Stimulated activated CD4-positive, alpha-beta T cell treated with anti-CD3 and anti-CD28 coated beads, TNF-alpha, amount 100 ng/mL, for 24 hours (primary cell): ENCODE measurements at places on chromosomes 11 and 22.

DNA sequence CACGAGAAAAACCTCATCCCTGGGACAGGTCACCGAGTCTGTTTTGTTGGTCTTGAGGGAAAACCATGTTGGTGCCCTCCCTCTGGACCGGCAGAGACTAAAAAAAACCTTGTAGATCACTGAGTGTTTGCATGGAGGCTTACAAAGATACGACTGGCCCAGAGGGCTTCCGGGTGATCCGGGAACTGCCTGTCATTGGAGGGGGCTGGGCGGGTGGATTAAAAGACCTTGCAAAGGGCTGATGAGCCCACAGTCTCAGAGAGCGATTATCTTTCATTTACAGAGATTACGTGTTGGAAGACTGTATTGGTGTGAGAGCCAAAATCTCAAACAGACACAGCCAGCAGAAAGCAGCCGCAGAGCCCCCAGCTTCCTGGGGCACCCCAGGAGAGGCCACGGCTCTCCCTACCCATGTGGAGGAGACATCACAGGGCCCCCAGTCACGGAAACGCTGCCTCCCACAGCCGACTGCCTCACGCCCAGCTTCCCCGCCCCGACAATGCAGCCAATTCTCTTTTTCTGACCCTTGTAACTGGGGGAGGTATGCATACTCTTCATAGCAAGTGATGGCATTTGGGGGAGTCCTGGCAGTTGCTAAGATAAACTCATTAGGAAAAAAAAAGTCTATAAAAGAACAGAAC lies 426.4 kb downstream of the CTTN start:
- DNase-seq: no peak

DNA sequence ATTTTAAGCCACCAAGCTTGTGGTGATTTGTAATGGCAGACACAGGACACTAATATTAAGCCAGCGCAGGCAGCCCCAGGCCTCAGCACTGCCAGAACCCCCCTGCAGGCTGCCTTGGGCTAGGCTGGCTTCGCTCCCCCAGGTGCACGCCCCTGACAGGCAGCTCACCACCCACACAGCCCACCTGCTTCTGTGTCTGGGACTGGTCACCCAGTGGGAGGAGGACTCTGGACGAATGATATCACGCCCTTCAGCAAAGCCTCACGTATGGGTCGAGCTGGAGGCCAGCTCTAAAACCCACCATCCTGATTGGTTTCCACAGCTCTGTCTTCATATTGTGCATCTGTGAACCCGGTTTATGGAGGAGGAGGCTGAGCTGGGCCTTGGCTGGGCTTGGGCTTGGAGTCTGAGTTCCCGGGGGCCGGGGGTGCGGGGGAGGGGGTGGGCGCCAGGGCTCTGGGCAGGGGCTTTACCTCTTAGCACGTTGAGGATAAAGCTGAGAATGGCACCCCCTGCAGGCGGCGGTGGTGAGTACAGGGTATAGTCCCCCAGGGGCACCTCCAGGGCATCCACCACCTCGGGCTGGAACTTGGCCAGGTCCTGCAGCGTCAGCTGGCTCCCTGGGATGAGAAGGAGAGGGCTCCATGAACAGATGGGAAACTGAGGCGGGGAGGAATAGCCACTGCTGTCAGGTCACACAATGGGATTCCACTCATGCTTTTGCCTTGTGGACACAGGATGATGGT lies 13.8 kb downstream of the GGT5 start:
- peak; percentile 70 for DNase-seq

DNA sequence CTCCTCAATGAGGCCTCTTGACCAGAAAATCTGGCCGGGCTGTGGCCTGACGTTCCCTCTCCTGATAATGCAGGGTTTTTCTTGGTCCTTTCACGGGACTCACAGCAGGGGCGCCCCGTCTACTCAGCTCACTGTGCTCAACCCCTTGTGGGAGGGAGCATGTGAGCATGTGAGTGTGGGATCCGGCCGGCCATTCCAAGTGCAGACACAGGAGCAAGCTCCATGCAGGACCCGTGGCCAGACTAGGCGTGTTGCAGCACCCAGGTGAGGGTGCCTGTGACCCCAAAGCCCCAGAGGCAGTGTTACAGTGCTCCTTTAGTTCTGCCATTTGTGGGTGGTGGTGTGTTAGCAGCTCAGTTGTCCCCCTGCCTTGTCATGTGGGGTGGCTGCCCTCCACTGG lies 18.0 kb downstream of the DHCR7 start:
- DNase-seq: no peak

GRCh38 chr22:19240813-19241592 lies 50.5 kb downstream of the CLTCL1 start:
- no peak for DNase-seq

- no peak for DNase-seq
These were observed 1.6 kb upstream of the MCAM start for GRCh38 chr11:119318240-119319135.

DNA sequence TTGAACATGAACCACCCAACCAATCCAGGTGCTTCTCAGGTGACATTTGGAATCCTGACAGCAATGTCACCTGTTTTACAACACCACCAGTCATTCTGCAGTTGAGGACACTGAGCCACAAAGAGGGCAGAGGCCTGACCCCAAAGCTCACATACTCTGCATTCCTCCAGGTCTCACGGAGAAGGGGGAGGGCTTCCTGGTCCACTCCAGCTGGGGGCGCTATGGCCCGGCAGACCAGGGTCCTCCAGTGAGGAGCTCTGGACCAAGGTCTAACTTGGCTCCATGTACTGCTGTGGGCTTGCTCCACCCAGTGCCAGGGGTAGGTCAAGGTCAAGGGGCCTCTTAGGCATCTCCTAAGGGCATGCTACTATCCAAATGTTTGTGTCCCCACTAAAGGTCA lies 1.5 kb upstream of the PNPLA3 start:
- no peak for DNase-seq

- no peak for DNase-seq
These were observed 125.7 kb upstream of the C11orf58 start for GRCh38 chr11:16612566-16613261.

DNA sequence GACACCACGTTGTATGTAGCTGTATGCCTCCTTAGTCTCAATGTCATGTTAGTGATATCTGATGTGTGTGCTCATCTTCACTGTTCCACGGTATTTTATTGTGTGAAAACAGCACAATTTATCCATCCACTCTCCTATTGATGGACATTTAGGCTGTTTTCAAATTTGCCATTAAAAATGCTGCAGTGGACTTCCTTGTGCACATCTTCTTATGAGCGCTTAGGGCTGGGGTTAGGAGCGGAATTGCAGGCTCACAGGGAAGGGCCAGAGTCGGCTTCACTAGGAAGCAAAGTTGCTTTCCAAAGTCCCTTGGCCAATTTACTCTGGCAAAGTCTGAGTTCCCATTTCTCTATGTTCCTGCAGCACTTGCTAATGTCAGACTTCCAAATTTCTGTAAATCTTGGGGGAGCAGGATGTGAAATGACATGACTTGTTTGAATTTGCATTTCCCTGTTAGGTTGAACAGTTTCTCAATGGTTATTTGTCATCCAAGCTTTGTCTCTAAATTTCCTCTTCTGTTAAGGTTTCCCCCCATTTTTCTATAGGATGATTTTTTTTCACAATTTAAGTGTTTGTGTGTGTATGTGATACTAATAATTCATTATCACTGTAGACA lies 75.4 kb downstream of the MYEOV start:
- no peak for DNase-seq

DNA sequence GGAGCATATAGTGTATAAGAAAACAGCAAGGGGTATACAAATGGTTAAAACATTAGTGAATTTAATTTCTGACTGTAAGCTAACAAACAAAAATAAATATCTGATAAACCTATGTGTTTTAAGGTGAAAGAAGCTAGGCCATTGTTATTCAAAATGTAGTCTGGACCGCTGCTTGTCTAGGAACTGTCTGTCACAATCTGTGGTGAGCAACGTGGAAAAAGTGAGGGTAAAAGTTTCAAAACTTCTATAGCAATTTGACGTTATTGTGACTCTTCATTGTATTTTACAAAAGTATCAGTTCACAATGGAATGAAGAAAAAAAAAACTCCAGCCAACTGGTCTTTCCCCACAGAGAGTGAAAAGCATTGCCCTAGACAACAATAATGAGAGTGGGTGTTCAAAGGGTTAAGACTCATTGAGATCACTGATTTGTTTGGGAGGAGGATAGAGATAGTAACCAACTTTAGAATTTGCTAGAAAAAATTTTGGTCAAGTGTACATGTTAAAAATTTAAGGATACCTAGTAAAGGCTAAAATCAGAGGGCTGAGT lies 79.1 kb downstream of the UVRAG start:
- DNase-seq: no peak

GRCh38 chr22:19515654-19516377 lies 8.4 kb downstream of the CLDN5 start:
- DNase-seq: no peak

GRCh38 chr11:78253797-78254196 lies 65.1 kb downstream of the USP35 start:
- no peak for DNase-seq

DNA sequence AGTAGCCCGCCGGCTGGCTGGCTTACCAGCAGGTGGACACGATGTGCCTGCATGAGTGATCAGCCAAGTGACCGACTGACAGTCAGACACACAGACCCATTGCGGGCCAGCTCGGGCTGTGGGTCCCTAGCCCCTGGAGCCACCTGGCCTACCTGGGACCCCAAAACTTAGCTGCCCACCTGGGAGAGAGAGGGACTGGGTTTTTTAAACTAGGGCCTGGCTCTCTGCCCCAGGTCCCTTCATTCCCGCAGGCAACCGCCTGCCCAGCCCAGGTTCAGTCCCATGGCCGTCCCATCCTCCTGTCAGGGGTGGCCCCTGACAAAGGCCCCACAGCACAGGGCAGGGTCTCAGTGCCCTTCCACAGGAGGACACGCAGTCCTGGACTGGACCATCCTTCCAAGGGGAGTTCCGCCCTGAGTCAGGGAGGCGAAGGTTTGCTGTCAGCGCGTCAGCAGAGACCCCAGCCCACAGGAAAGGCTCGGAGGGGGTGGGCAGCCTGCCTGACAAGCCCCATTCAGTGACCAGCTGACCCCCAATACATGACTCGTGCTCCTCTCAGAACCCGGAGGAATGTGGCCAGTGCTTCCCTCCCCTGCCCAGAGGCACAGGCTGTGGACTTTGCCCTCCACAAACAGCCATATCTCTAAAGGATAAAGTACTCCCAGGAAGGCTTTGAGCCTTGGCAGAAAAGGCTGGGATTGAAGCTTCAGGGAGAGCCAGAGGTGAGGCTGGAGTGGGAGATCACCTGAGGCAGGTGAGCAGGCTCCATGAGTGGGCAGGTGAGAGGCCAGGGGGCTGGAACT lies 8.4 kb downstream of the SLCO2B1 start:
- DNase-seq: no peak

- DNase-seq: no peak
These were observed 13.5 kb upstream of the UPB1 start for GRCh38 chr22:24481641-24482040.

DNA sequence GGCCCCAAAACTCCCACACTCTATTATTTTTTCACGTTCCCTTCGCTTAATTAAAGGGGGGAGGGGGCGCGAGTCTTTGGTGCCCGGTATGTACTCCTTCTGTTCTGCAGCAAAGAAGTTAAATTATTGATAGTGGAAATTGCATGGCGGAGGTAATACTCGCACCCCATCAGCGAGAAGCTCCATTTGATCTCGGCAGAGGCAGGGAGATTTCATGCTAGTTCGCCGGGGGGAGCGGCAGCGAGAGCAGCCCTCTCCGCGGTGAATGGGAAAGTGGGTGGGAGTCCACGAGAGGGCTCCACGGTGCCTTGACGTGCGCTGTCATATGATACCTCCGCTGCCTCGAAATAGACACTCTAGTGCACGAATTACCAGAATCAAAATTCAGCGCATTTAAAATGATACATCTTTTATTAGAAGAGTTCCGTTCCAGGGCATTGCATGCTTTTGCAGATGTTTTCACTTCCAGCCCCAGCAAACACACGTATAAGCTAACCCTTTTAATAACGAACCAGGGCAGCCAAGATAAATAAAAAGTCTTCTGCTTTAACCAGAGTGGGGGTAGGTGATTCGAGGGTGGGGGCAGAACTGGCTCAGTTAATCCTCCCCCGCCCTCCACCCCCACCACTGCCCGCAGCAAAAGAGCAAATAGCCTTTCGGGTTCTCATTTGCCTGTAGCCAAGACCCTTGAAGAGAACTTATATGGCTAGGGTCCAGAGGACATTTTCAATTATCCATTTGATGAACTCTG lies 1.3 kb upstream of the BDNF start:
- DNase-seq: no peak

DNA sequence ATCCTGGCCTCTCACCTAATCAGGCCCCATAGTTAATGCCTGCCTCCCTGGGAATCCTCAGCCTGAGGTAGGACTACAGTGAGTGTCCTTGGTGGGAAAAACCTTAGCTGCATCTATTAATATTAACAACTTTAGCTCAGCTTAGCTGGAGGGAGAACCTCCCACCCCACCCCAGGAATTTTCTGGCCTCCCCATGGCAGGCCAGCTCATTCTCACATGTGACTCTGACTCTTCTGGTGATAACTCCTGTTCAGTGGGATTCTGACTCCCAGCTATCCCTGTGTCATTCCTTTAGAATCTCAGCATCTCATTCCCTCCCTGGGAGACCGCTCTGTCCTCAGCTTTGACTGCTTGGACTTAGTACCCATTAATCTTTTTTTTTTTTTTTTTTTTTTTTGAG lies 14.5 kb downstream of the ART5 start:
- DNase-seq: no peak

DNA sequence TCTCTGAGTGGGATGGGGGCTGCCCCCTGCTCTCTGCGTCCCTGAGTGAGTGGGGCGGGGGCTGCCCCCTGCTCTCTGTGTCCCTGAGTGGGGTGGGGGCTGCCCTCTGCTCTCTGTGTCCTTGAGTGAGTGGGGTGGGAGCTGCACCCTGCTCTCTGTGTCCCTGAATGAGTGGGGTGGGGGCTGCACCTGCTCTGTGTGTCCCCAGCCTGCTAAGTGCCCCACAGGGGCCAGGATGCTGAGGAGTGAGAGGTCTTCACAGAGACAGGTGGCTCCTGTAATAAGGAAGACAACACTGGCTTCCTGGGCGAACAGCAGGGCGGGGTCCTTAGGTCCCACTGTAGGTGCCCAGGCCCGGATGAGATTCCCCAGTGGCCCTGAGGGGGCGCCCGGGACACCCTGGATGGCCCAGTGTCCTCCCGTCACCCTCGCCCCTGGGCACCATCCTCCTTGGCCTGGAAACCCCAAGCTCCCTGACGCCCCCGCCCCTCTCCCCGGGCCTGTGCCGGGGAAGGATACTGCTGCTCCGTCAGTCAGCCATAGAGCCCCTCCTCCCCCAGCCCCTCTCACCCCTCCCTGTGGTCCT lies 3.8 kb upstream of the CCDC188 start:
- DNase-seq: no peak

- no peak for DNase-seq
These were observed 130.4 kb upstream of the PARVA start for GRCh38 chr11:12246989-12247388.

DNA sequence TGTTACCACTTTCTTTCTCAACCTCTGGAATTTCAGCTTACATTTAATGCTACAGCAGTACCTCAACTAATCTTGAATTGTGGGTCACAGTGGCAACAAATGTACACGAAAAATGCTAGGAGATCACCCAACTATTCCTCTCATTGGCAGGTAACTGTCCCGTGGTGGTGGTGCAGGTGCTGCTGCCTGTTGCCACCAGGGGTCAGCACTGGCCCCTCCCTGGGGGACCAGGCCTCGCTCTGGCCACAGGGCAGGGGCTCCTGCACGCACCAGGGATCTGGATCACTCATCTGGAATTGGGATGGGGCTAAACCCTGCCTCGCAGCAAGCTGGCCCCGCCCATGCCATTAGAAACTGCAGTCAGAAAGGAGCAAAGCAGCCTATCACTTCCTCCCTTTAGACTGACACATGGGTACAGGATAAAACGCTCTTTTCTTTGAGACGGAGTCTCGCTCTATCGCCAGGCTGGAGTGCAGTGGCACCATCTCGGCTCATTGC lies 6.9 kb upstream of the POLDIP3 start:
- peak; percentile 23 for DNase-seq
